Activated naive CD8-positive, alpha-beta T cell treated with anti-CD3 and anti-CD28 coated beads for 36 hours (primary cell): ENCODE measurements at places on chromosomes 1 and 21.

GRCh38 chr1:70134148-70134547 is 71.2 kb downstream of the LRRC40 start:
- no peak for DNase-seq

DNA sequence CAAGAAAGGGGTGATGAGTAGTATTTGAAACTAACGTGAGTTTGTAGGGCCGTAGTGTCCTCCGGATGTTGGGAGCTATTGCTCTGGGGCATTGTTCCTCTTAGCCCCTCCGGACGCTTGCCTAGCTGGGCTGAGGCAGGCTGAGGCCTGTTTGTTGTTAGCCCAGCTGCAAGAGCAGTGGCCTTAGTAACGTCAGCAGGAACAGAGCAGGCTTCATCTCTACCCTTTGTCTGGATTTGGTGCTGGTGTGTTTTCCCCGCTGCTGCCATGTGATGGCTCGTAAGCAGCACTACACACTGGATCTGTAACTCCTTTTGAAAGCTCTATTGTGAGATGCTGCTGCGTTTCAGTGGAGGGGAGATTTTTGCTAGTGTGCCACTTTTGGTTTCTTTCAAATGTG is 57.6 kb downstream of the DNM3 start:
- no peak for DNase-seq

DNA sequence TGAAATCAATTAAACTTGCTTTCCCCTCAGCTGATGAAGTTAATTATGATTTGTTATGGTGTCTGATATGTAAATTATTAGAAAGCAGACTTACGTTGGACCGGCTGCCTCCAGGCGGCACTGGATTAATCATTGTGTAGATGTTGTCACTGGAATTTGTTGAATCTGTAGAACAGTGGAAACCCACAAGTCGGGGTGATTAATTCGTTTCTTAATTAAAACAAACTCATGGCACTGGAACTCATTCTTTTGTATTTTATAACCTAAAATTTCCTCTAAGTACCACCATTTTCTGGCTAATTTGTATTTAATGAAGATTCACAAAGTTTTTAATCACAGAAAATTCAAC is 39.0 kb downstream of the MRPL37 start:
- DNase-seq = no peak

DNA sequence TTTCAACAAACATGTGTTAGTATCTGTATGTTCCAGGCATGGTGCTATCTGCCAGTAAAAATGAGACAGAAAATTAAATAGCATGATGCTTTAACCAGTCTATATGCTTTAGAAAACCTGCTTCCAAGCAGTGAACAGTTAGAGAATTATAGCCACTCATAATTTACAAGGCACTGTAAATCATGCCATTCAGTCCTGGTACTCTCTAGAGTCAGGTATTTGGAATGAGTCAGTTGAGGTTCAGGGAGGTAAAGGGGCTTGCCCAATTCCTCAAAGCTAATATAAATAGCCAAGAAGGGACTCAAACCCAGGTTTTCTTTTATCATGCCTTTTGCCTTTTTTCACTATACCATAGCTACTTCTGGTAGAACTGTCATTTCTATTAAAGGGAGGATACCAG is 184.4 kb downstream of the NFIA start:
- DNase-seq = no peak

GRCh38 chr1:159936273-159936904 is 9.0 kb downstream of the IGSF9 start:
- DNase-seq = peak; percentile 75

DNA sequence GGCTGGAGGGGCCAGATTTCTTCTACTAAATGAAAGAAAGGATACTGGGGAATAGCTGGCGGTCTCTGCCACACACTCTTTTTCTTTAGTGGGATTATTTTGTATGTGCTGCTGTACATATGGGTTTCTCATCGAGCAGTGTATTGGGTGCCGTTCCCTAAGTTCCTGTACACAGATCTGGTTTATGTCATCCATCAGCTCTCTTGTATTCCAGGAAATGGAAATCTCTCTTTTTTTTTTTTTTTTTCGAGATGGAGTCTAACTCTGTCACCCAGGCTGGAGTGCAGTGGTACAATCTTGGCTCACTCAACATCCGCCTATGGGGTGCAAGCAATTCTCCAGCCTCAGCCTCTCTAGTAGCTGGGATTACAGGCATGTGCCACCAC is 27.0 kb upstream of the NID1 start:
- no peak for DNase-seq

- DNase-seq = no peak
Measured at GRCh38 chr1:245654460-245655050, 499.8 kb downstream of the KIF26B start.

DNA sequence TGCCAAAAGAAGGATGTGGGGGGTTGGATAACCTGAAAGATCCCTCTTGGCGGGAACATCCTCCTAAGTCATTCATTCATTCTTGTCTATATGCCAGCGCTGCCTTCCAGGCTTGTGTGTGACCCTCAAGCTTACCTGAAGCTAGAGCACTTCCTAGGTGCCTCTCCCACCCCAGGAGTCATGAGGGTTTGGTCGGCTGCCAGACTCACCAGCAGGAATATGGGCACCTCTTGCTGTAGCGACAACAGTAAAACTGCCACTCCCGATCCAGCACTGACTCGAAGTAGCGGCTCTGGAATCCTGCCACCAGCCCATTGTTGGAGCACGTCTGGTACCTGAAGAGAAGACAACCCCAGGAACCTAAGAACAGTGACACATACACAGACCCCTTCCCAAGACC is 15.0 kb downstream of the DPT start:
- no peak for DNase-seq

- no peak for DNase-seq
Measured at GRCh38 chr1:114607223-114607622, 25.8 kb upstream of the BCAS2 start.

- DNase-seq = no peak
Measured at GRCh38 chr1:30742963-30743559, 14.5 kb downstream of the LAPTM5 start.

GRCh38 chr1:201309416-201309815 is 26.1 kb downstream of the PKP1 start:
- DNase-seq = no peak

DNA sequence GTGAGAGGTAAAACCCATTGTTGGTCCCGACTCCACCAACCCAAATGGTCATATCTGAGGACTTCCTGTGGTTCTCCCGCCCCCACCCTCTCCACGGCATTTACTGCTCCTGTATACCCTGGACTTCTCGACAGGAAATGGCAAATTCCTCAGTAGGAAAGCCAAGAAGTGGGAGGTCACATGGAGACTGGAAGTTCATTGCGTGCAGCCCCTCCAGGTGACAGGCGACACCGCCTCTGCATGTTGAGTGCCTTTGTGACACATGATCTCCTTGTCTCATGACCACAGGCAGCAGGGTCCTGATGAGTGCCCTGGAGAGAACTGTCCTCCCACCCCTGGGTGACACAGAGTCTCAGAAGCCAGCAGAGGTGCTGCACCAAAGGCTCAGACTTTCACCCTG is 24.2 kb downstream of the ERG start:
- DNase-seq = no peak

DNA sequence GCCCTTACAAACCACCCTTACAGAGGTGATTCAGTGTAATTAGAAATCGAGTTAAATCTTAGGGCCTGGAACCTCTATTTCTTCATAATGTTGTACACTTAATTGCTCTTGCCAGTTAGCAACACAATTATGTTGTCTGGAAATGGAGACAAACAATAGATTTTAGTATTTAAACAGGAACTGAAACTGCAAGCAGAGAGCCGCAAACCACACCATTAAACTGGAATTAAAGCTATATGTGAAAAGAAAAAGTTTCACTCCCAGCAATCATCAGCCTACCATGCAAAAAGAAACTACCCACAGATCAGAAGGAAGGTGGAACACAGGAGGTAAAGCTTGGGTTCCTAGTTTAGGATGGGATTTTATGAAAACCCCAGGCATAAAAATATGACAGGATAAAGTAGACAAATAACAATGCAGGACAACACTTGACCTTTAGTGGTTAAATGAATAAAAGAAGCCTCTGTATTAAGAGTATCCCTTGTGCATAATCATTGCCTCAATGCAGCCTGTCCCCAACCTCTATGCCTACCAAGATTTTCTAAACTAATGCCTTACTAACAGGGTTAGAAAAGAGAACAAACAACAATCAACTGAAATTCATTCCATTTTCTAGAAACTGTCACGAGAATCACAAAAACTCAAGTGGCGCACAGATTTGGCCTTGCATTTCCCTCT is 304.3 kb upstream of the ESRRG start:
- no peak for DNase-seq

DNA sequence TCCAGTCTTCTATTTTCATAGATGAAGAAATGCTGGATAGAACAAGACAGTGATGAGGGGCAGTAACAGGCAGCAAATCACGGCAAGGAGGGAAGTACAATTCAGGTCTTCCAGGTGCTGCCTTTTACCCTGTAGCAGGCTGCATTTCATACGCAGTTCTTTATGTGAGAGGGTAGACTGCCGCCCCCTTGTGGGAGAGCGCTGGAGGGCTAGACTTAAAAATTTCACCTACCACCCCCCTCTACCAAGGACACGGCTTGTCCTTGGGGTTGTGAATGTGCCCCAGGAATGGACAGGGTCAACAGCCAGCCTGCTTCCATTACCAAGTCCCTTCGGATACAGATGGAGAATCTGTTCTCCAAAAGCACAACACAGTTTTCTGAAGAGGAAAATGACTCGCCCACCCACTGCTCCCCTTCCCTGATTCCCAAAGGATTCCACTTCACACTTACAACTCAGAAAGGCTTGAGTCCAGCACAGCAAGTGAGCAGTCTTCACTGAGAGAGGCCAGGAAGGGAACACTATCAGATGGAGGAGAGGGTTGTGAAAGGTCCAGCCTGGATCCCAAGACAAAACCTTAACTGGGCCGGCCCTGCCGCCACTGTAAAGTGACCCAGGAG is 7.4 kb downstream of the WDR77 start:
- peak; percentile 54 for DNase-seq

DNA sequence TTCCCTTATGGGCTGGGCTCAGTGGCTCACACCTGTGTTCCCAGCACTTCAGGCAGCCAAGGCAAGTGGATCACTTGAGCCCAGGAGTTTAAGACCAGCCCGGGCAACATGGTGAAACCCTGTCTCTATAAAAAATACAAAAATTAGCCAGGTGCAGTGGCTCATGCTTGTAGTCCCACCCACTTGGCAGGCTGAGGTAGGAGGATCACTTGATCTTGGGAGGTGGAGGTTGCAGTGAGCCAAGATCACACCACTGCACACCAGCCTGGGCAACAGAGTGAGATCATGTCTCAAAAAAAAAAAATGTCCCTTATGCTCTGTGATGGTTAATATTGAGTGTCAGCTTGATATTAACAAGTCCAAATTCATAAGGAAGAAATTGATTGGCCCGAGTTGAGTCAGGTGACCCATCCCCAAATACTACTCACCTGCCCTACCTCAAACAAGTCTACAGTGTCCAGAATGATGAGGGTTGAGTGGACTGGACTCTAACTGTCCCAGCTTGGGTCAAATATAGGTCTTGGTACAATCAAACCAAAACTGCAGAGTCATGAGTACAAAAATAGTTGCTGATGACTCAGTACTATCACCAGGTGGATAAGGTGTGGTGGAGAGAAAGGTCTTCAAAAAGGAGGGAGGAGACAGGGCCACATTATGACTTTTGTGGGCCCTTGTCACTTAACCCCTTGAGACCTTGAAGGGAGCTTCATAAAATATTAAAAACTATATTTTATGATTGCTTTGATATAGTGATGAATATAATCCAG is 161.0 kb downstream of the ZNF326 start:
- no peak for DNase-seq

DNA sequence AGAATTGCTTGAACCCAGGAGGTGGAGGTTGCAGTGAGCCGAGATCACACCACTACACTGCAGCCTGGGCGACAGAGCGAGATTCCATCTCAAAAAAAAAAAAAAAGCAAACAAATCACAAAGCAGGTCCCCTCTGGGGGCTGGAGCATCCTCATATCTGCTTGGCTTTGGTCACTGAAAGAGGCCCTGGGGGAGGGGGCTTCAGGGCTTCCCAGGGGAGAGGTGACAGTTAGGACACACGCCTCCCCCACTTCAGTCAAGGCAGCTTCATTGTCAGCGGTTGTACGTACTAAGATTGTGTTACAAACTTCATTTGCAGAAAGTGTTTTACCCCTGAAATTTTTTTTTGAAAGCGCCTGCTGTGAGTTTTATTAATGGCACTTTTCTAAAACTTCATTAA is 130.5 kb downstream of the DHRS3 start:
- no peak for DNase-seq

- DNase-seq = no peak
Measured at GRCh38 chr1:211133393-211133835, 534 bp downstream of the KCNH1 start.

- DNase-seq = no peak
Measured at GRCh38 chr1:180192172-180192571, 37.5 kb downstream of the QSOX1 start.

DNA sequence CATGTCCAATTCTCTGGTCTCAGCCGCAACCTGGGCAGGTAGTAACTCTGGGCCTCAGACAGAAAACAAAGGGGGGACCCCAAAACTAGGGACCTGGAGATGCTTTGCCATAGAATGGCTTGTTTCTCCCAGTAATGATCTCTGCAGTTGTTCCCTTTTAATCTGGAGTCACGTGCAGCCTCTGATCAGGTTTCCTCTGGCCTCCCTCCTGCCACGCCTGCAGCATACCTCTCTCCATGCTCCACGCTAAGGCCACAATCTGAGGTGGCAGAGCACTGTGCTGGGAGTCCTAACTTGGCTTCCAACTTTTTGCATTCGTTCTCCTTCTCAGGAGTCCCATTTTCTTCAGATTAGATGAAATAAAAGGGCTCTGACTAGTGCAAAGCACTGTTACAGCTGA is 1.9 kb downstream of the PABPC4 start:
- no peak for DNase-seq

DNA sequence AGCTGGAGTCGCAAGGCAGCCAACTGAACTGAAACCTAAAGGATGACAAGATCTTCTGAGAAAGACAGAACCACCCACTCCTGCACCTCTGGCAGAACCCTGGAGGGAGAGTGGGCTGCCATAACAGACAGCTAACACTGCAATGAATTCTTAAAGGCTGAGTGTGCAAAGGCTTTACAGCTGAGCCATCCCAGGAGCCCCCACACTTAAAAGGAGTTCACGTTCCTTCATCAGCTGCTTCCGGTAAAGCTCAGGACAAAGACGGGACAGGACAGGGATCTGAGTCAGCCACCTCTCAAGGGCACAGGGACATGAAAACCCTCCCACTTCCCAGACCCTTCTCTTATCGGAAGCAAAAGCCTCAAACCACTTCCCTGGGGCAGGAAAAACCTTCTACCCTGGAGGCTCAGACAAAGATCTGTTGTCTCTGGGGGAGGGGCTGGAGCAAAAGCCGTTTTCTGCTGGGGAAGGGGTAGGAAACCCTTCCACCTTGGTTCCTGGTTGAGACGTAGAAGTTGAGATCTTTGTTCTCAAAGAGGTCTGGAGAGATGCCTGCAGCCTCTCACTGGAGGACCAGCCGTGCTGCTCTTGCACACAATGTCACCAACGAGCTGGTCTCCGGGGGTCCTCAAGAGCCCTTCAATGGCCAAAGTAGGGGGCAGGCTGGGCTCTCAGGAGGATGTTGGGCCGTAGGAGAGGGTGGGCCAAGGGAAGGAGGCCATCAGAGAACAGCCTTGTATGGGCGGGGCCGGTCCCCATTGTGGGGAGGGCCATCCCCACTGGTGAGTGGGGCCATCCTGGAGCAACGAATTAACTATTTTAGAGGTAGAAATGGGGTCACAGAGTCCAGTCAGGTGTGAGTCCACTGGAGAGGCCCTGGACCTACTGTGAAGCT is 452.4 kb downstream of the PTPRU start:
- no peak for DNase-seq
